BJ (cell line): ENCODE measurements at places on chromosomes 6 and 20. TPM values are rescaled to one million over a fixed set of nuclear protein-coding genes. Genes with fewer than 3 reads are reported as not detected.

Gene EMILIN3
- polyA plus RNA-seq: 0.27 and 0.52 TPM in 2 replicates

DNA sequence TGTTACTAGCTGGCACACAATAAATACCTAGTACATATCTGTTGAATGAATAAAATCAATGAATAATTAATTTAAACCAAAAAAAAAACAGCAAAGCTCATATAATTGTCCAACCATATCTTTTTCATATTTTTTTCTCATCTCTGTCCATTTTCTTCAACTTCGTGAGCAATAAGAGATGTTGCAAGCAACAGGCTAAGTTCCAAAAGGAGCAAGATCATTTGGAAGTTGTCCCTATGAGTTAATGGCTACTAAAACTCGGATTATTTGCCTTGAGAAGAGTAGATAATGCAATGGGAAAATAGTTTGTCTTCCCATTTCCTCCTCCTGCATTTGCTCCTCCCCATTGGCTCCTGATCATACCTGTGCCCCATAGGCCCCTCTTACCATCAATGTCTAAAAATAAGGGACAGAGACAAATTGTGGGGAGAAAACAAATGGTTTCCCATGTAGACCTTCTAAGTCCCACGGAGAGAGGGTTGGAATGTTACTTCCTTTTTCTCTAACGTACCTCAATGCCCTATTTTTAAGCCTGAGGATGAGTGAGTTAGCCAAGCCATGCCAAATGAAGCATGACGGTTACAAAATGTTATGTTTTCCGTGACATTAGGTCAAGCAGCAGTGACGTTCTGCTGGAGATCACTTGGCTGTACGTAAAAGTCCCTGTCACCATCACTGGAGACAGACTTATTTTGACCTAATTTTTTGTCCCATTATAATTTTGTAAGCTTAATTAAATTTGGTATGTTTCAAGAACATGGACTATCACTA lies 217.3 kb upstream of the PREP start:
- no peak for DNase-seq

GRCh38 chr6:3693831-3694230 lies 57.7 kb downstream of the PXDC1 start:
- no peak for DNase-seq

- DNase-seq: no peak
Measured at GRCh38 chr6:105824732-105825131, 261.4 kb upstream of the PRDM1 start.
